ENCODE measurements at places on chromosomes 1 and 21.

DNA sequence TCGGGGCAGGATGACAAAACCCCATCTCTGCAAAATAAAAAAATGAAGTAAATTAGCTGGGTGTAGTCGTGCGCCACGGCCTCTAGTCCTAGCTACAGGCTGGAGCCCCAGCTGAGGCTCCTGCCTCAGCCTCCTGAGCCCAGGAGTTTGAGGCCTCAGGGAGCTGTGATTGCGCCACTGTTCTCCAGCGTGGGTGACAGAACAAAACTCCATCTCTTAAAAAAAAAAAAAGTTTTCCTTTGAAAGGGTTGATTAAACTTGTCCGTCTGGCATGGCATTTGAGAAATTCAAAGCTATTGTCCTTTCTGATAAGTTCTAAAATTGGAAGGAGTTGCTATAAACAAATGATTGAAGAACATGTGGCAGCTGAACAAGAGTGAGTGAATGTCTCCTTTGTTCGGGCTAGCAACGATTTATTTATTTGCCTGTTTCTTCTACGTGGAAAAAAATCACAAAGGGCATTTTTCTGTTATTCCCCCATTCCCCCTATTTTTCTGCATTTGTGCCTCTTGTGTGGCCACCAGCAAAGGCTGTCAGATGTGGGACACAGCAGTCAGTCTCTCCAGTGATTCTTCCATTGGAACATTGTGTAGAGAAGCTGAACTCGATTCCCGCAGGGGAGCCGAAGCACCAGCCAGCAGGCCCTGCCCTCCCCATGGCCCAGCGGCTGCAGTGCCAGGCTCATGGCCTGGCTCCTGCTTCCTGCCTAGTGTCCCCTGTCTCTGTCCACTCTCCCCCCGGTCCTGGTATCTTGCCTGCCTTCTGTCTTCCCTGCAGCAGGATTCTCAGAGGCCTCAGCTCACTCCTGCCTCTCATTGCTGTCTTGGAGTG is 21.5 kb upstream of the PWP2 start:
- DNase-seq: no peak

DNA sequence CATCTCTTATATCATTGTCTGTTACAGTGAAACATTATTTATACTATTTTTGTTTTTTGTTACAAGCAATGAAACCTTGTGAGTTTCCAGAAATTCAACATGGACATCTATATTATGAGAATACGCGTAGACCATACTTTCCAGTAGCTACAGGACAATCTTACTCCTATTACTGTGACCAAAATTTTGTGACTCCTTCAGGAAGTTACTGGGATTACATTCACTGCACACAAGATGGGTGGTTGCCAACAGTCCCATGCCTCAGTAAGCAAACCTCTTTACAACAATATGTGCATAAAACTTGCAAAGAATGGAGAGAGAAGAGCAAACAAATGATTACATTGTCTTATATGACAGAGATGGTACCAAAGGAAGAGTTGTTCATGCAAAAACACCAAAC is 22.4 kb downstream of the CFHR4 start:
- DNase-seq: peak; percentile 3

- no peak for DNase-seq
Observed at GRCh38 chr1:75668813-75669212, 55.7 kb upstream of the ACADM start.

DNA sequence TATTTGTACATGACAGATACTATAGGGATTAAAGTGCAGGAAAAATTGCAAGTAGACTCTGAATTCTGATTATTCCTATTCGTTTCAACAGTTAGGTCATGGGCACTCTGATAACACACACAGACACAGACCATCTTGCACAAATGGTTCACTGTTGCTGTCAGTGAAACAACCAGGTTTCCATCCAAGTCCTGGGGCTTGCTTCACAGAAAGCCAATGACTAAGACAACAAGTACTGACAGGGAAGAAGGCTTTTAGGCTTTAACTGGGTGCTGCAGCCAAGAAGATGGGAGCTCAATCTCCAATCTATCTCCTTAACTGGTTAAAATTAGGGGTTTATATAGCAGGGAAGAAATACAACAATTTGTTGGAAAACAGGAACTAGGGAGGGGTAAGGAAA is 57.6 kb downstream of the RIMS3 start:
- no peak for DNase-seq

DNA sequence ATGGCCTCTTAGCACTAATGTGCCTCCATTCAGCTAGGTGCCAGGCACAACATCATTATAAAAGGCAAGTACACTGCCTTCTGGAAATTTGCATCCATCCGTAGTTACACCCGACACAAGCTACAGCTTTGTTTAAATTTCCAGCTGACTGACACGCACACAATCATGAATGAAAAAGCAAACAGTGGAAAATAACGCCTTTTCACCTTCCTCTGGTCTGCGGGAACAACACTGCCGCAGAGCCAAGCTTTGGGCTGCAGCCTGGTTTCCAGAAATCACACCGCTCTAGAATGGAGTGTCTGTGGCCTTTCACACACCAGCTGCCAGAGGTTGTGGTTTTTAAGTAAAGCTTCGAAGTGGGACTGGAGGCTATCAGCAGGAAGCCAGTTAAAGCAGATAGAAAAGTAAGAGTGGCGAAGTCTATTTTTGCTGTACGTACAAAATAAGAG is 142.8 kb upstream of the COA6 start:
- peak; percentile 87 for DNase-seq

DNA sequence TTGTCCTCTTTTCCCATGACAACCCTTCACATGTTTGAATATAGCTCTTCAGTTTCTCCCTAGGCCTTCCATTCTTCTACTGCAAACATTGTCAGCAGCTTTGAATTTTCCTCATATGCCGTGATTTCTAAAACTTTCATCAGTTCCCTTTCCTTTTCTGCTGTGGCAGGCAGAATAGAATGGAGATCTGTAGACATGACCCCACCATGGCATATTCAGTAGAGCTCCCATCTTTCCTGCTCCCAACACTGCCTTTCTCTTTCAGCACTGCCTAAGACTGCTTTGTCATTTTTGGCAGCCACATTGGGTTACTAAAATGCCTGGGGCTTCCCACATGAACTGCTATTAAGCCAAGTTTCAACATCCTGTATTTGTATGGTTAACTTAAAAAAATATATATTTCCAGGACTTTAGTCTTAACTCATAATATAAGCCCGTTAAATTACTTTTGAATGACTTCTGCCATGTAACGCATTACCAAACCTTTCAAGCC is 60.9 kb downstream of the TBX19 start:
- DNase-seq: no peak

- peak; percentile 20 for DNase-seq
Observed at GRCh38 chr1:115098979-115099692, 9.8 kb upstream of the TSPAN2 start.

- DNase-seq: no peak
Observed at GRCh38 chr1:93716941-93717368, 35.3 kb upstream of the BCAR3 start.

- no peak for DNase-seq
Observed at GRCh38 chr1:159771127-159771895, 9.5 kb upstream of the DUSP23 start.

DNA sequence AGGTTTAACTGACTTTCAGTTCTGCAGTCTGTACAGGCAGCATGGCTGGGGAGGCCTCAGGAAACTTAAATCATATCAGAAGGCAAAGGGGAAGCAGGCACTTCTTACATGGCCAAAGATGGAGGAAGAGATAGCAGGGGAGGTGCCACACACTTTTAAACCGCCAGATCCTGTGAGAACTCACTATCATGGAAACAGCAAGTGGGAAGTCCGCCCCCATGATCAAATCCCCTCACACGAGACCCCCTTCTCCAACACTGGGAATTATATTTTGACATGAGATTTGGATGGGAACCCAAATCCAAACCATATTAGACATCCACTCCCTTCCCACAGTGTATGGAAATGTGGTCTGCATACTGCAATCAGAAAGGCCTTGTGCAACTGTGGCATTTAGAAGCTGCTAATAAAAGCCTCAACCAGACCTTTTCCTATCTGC is 148.2 kb downstream of the FCRL5 start:
- DNase-seq: no peak

- DNase-seq: no peak
Observed at GRCh38 chr1:44785029-44785380, 3.0 kb downstream of the BEST4 start.

DNA sequence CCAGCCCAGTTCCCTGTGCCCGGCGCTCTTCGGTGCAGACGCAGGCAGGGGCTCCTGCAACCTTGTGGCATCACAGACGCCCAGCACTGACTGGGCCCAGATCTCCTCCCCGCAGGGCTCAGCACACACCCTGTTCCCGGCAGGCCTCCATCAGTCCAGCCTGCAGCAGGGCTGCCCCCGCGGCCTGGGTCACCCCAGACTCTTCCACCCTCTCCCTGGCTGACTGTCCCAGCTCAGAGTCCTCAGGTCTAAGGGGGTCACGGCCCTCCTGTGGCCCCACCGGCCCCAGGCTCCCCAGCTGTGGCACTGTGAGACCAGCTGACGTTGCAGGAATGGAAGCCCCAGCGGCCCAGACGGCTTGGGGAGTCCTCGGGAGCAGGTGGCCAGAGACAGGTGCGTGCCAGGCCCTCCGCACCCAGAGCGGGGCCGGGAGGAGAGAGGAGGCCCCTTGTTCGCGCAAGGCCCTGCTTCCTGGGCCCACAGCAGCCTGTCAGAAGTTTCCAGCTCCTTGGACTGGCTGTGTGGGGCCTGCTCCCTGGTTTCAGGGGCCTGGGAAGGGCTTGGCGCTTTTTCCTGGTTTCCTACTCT is 4.2 kb downstream of the B3GALT6 start:
- DNase-seq: no peak

GRCh38 chr1:190663962-190664361 is 186.3 kb upstream of the BRINP3 start:
- DNase-seq: no peak

- no peak for DNase-seq
Observed at GRCh38 chr1:227792216-227793078, 23.0 kb upstream of the PRSS38 start.

- no peak for DNase-seq
Observed at GRCh38 chr1:97105531-97105930, 383.9 kb downstream of the PTBP2 start.

- DNase-seq: no peak
Observed at GRCh38 chr1:244085891-244086290, 34.8 kb downstream of the ZBTB18 start.
